ENCODE measurements at places on chromosomes 13 and 19.
A peak's percentile ranks its signal among the peaks of the same experiment; 100 is the strongest.

- DNase-seq: no peak
These were observed 39.3 kb downstream of the TMEM255B start for GRCh38 chr13:113798200-113798811.

DNA sequence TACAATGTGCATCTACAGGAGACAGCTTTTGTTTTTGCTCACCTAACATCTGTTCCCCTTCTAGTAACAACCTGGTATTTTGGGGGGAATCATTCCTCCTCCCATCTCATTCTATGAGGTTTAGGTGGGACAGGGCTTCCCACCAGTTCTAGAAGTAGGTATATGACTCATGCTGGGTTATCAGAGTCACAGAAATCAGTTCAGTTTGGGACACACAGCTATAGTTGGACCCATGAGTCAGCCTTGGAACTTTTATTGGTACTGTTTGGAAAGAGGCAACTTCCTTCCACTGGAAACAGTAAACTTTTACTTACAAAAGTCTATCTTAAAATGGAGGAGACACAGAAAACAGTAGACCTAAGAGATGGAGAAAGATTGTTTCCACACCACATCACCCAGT is 185.5 kb downstream of the DNAJC3 start:
- DNase-seq: no peak

DNA sequence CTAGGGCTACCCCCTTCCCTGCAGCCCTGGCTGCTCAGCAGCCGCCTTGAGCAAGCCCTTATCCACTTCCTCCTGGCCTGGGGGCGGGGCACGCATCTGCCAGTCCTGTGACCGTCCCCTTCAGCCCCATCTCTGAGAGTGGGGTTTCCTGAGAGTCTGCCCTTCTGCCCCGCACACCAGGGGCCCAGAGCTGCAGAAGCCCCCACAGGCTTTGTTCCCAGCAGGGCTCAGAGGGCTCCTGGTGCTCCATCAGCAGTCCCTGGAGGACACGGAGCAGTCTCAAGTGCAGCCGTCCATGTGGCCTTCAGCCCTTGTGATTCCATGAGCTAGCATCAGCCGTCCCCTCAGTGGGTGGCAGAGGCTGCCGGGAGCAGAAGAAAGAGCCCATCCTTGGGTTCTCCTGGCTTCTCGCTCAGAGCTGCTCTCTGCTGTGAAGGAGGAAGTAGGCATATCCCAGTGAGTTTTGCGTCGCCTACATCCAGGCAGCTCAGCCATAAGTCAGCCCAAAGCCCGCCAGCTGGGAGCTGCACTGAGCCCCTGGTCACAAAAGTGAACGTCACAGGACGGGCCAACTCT is 16.3 kb downstream of the MYO9B start:
- no peak for DNase-seq

DNA sequence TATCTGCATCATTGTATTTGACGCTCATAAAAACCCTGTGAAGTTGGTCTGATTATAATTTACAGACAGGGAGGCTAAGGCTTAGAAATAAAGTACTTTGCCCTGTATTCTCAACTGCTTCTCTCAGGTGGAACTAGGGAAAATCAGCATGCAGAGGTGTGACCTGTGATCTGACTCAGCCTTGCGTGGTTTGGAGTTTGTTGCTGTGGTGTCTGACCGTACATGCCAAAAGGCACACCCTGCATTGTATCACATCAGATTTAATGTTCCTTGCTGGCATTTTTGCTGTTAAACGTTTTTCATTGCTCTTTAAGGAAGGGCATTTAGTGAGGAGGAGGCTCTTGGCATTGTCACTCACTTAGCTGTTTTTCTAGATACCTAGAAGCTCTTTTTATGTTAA is 58.8 kb upstream of the C1QTNF9B start:
- no peak for DNase-seq

DNA sequence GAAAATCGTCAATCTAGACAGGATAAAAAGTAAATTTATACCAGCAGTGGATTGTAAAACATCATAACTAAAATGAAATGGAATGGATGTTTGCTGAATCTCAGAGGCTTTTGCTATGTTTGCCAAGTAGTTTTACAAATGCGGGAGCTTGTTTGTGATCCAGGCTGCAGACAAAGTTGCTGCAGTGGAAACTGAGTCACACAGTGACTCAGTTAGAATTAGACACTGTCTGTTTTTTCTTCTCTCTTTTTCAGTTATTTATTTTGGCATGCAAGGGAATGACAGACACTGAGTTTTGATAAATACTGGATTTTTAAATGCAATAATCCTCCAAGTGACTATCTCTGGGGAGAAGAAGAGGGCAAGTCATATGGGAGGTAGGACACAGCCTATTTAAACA is 4.6 kb upstream of the PNMA8A start:
- DNase-seq: no peak

DNA sequence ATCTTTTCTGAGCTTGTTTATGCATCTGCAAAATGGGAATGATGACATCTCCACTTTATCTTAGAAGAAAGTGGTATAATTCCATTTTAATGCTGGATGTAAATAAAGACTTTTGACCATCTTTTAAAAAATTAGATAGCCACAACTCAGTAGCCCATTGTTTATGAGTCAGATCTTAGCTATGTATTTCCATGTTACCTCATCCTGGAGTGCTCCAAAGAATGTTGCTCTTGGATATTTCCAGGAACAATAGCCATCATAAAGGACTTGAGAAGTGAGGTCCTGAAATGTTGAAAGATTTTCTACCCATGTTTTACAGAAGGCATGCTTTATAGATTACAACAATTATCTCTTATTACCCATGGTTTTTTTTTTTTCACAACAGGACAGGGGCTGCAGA is 229.3 kb upstream of the EDNRB start:
- no peak for DNase-seq

DNA sequence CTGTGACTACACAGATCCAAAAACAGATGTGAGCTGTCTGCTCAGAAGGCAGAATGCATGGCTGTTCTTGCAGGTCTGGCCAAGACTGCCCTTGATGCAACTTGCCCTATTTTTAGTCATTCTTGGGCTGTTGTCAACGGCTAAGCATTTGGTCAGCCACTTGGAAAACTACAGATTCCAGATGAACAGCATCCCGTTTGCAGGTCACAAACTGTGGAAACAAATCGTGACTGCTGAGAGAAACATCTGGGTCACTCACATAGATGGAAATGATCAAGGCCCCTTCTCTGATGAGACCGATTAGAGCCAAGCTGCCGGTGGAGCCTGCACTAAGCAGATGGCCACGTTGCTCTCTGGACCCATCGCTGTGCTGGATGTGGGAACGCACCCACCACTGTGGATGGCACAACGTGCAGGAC is 15.4 kb upstream of the METTL21C start:
- DNase-seq: no peak

DNA sequence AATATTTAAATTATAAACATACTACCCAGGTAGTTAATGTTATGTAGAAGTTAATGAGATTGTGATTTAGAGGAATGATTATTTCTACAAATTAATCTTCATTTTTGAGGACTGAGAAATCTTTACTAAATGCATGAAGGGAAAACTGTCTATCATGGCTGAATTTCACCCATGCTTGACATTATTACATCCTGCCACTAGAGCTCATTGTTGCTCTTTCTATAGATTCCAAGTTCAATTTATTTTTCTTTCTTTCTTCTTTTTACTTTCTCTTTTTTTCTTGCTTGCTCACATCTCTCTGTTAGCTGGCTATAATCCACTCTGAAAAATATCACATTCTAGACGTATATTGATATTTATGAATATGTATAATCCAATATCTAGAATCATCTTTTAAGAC is 505.0 kb upstream of the KLHL1 start:
- no peak for DNase-seq

DNA sequence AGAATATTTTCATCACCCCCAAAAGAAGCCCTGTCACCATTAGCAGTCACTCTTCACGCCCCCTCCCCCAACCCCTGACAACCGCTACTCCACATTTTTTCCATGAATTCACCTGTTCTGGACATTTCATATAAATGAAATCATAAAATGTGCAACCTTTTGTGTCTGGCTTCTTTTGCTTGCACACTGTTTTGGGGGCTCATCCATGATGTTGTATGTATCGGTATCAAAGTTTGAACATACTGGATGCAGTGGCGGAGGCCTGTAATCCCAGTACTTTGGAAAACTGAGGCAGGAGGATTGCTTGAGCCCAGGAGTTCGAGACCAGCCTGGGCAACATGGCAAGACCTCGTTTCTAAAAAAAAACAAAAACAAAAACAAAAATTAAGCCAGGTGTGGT is 7.2 kb downstream of the GADD45B start:
- DNase-seq: no peak

DNA sequence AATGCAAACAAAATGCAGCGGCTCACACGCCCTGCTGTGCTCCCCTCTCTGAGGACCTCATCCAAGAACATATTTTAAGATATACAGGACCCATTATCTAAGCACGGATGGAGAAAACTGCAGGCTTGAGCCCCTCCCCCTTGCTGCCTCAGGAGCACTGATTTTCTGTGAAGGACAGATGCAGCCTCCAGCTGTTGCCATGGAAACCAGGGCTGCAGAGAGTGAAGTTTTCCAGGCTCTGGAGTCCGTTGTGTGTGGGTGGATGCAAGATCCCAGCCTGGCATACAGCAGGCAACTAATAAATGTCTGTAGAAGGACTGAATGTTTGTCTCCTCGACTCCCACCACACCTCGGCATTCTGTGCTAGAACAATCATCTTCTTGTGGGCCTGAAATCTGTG is 105.6 kb upstream of the PEG3 start:
- DNase-seq: no peak

GRCh38 chr13:103692442-103692841 is 626.2 kb upstream of the SLC10A2 start:
- DNase-seq: no peak

- DNase-seq: no peak
These were observed 142.3 kb upstream of the SOX1 start for GRCh38 chr13:111924678-111925075.

- DNase-seq: no peak
These were observed 211.8 kb downstream of the PCCA start for GRCh38 chr13:100300708-100301107.

DNA sequence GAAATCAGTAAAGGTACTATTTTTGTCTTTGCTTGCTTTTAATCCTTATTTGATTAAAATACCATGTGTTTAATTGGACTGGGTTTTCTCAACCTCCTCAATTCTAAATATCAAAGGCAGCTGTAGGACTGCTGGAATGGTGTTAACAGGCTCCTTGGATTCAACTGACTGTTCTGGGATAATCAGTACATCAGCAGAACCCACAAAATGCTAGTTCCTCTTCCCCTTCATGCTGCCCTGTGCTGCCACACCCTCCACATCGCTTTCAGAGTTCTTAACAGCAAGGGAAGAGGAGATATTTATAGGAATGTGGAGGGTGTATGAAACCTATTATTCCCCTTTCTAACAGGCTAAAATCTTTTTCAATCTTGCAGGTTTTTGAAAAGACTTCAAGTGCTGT is 82.4 kb downstream of the KCTD12 start:
- DNase-seq: no peak

DNA sequence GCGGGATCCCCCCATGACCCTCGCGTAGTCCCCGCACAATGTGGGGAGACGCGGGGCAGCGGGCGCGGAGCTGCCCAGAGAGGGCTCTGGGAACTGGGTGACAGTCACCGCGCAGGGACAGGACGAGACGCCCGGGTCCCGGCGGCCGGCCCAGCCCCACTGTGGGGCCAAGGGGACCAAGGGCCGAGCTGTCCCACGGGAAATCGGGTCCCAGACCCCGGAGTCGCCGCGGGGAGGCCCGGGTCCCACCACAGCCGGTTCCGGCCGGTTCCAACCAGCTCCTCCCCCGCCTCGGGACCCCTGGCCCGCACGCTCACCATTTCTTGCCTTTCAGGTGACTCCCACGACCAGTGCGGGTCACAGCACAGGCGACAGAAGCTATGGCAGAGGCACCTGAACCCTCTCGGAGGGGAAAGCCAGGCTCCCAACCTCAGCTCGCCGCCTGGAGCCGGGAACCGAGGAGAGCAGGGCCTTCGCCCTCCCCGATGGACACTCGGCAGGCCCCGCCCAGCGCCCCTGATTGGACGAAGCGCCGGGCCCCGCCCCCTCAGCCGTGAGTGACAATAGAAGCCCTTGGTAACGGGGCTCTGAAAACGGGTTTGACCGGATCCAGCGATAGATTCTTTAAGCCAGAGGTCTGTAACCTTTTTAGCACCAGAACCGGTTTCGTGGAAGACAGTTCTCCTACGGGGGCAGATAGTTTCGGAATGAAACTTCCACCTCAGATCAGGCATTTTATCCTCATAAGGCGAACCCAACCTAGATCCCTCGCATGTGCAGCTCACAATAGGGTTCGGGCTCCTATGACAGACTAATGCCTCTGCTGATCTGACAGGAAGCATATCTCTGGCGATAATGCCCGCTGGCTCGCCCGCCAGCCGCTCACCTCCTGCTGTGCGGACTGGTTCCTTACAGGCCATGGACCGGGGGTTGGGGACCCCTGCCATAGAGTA is at the start of gene ZNF433:
Gene ZNF433 (minus strand): TSS at position 460 of the 953 bp plus-strand sequence. CDS start 140 bp downstream, at position 320.
- peak; percentile 59 for DNase-seq

DNA sequence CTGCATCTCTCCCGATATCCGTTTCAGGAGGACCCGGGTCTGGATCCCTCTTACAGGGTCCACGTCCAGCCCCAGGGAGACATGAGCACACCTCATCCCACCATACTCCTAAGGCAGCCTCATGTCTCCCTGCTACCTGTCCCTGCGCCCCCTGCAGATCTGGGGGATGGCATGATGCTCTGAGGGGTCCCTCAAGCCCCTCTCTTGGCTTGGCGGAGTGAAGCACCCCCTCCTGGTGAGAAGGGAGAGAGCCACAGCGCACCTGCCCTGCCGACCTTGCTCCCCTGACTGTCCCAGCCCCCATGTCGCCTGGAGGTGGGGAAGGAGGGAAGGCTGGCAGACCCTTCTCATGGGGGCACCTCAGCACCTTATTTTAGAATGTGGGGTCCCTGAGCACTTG is 21.5 kb upstream of the ARHGEF7 start:
- DNase-seq: no peak

- DNase-seq: no peak
These were observed 28.0 kb upstream of the SLC15A1 start for GRCh38 chr13:98780451-98780850.

DNA sequence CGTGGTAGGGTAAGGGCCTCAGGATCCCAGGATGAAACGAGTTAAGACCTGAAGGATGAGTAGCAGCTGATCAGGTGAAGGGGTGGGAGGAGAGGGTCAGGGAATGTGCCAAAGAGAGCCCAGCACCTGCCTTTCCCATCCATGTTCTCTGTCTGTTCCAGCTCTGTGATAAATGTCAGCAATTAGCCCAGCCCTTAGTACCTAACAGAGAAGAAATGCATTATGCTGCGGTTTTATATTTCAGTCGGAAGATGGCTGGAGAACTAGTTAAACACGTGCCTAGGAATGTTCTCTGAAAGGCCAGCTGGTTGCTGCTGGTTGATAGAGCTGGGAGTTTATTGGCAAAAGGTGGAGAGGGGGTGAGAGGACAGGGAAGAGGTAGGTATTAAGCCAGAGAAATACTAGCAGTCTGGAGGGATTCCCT is 268.2 kb downstream of the SHISA2 start:
- no peak for DNase-seq

Data from CD4-positive, alpha-beta T cell treated with Interleukin-17A for 1 hour (primary cell).